ENCODE measurements at places on chromosomes 16 and 17. TPM values are rescaled to one million over a fixed set of nuclear protein-coding genes. Genes with fewer than 3 reads are reported as not detected.
A peak's percentile ranks its signal among the peaks of the same experiment; 100 is the strongest.

DNA sequence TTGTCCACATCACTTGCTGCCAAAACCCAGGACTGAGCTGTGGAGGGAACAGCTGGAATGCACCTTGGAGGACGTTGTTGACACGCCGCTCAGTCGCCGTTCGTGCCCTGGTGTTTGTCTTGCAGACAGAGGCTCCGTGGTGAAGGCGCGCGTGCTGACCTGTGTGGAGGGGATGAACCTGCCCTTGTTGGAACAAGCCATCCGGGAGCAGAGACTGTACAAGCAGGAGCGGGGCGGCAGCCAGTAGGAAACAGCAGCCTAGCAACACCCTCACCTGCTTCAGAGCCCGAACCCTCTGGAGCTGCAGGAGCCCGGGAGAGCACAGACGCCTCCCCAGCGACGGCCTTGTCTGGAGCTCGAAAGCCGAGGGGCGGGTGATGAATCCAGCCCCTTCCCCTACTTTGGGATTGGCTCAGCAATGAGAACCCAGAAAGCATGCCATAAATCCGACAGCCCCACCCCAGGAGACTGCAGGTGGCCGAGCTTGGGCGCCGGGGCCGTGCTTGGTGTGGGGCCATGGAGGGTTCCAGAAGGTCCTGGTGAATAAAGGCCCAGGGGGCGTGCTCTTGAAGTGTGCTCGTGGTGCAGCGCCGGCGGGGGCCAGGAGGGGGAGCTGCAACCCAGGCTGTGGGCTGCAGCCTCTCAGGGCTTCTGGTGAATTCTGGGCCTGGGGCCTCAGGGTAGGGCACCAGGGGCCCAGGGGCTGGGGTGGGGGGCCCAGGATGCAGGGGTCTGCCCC lies 470 bp upstream of the CDK3 start:
- peak; percentile 75 for DNase-seq

DNA sequence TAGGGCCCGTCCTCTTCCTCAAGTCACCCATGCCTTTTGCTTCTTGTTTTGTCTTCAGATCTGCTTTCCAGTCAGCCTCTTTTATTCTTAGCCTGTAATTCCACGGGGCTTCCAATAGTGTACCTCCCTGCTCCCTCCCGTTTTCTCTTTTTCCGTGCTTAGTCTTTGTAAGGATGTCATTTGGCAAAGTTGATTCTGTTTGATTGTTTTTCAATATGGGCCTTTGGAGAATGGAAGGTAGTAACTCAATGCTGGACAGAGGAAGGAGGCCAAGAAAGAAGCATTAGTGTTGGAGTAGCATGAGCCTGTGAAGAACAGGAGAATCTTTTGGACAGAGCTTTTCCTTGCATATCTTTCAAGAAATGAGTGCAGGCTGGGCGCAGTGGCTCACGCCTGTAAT lies 6.5 kb downstream of the WWP2 start:
- DNase-seq, result no peak

DNA sequence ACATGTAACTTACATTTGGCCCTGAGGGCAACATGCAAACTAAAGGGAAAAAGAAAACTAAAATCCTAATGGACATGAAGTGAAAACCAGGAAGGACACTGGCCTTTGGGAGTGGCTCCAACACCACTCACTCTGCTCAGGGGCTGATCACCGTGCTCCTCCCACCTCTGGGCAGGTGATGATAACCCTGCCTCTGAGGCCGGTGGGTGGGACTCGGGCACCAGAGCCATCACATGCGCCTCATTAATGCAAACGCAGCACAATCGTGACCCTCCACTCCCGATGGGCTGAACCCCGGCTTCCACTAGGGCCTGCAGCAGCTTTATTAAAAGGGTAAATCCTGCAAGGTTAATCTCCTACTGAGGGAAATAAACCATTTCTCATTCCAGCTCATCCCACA lies 4.7 kb downstream of the KLHDC4 start:
- no peak for DNase-seq

Gene KRT38
- not detected for total RNA-seq

GRCh38 chr16:69938981-69939820 lies 11.9 kb upstream of the CLEC18A start:
- DNase-seq, result peak; percentile 37

GRCh38 chr16:86494565-86495356 lies 15.6 kb upstream of the FOXF1 start:
- DNase-seq, result no peak

Gene NGFR
- total RNA-seq, result 0.20 TPM

GRCh38 chr17:8123695-8124349 lies at the start of gene HES7:
TSS of gene HES7 (minus strand) at chr17:8124106. CDS start at chr17:8124084, 22 bp downstream.
- DNase-seq, result no peak

- peak; percentile 84 for DNase-seq
Measured at GRCh38 chr17:30104575-30105339, 11.9 kb upstream of the NSRP1 start.

Gene PSMD3
- 138 TPM for total RNA-seq

DNA sequence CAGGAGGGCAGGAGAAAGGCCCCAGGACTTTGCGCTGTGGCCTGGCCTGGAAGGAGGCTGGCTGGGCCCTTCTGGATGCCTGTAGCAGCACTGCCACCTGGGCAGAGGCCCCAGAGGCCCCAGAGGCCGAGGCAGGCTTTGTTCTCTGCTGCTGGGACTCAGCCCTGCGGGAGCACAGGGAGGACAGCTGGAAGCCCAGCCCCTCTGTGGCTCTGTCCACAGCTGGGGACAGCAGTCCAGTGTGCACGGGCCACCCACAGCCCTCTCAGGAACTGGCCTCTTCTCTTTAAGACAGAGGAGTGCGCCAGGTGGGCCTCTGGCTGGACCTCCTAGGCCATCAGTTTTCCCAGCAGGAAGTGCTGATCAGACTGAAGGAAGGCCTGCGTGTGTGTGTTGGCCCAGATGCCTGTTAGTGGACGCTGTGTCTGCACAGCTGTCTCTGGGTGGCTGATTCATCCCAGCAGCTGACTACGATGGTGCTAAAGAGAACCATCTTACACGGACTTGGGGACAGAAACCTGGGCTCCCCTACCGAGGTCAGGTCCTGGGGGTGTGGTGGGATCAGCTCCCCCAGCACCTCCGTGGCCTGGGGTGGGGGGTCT lies 26.9 kb upstream of the ZNF750 start:
- no peak for DNase-seq

GRCh38 chr16:84692451-84693214 lies 7.2 kb upstream of the USP10 start:
- no peak for DNase-seq

DNA sequence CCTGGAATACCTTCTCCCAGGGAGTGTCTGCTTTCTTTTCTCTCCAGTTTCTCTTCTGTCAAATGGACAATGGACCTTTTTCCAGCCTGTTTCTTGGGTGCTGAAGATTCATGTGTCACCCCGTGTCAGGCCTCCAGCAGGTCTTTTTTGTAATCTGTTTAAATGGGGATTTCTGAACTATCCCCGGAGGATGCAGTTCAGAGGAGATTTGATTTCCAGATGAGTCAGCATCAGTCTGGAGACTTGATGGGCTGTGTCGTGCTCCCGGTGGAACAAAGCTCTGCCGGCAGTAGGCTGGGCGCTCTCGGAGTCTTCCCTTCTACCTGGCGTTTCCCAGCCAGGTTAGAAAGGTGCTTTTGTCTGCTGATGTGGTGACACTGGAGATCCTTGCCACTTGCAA lies 440.6 kb downstream of the HS3ST3B1 start:
- no peak for DNase-seq

DNA sequence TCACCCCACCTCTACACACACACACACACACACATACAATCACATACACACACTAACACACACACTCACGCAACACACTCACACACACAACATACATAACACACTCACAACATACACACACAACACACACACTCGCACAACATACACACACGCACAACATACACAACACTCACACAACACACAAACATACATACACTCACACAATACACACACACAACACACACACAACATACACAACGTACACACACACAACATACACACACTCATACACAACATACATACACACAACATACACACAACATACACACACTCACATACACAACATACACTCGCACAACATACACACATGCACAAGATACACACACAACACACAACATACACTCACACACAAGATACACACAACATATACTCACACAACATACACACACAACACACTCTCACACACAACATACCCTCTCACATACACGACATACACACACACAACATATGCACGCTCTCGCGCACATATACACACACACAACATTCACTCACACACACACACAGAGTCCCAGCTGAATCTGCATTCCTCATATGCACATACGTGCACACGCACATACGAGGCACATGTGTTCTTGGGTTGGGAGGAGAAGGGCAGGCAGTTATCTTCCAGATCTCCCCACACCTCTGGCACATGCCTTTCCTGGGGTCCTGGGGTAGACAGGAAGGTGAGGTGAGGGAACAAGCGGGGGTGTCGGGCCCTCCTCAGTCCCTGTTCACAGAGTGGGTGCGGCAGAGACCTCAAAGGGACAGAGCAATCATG lies 1.1 kb downstream of the ASGR2 start:
- no peak for DNase-seq

DNA sequence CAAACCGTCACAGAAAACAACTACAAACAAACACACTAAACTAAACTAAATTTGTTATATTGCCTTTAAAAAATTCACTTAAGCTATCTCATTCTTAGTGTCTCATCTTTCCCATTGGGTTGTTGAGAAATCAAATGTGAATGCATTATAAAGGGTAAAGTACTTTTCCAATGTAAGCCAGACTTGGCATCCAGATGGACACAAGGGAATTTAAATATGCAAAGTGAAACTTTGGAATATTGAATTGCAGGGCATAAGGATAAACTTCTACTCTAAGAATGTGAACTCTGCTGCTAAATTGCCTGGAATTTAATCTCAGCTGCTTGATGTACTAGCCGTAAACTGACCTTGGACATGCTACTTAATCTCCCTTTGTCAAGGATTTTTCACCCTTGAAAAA lies 1554.6 kb downstream of the CDH8 start:
- no peak for DNase-seq

DNA sequence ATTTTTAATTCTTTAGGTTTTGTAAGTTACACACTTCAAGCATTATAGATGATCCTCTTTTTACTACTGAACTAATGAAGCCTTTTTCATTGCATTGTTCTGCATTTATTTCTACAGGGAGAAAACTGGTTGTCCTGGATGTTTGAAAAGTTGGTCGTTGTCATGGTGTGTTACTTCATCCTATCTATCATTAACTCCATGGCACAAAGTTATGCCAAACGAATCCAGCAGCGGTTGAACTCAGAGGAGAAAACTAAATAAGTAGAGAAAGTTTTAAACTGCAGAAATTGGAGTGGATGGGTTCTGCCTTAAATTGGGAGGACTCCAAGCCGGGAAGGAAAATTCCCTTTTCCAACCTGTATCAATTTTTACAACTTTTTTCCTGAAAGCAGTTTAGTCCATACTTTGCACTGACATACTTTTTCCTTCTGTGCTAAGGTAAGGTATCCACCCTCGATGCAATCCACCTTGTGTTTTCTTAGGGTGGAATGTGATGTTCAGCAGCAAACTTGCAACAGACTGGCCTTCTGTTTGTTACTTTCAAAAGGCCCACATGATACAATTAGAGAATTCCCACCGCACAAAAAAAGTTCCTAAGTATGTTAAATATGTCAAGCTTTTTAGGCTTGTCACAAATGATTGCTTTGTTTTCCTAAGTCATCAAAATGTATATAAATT lies 53.0 kb downstream of the TUBD1 start:
- no peak for DNase-seq

GRCh38 chr17:44797802-44798201 lies 32.3 kb downstream of the GJC1 start:
- no peak for DNase-seq

Gene PRAC1
- not detected for total RNA-seq

Gene KRTAP9-4
- not detected for total RNA-seq

Gene ALDOA
- 1,292 TPM for total RNA-seq

GRCh38 chr17:55693254-55694216 lies 29.1 kb downstream of the TMEM100 start:
- DNase-seq, result no peak

Gene DPEP2
- 4.7 TPM for total RNA-seq

DNA sequence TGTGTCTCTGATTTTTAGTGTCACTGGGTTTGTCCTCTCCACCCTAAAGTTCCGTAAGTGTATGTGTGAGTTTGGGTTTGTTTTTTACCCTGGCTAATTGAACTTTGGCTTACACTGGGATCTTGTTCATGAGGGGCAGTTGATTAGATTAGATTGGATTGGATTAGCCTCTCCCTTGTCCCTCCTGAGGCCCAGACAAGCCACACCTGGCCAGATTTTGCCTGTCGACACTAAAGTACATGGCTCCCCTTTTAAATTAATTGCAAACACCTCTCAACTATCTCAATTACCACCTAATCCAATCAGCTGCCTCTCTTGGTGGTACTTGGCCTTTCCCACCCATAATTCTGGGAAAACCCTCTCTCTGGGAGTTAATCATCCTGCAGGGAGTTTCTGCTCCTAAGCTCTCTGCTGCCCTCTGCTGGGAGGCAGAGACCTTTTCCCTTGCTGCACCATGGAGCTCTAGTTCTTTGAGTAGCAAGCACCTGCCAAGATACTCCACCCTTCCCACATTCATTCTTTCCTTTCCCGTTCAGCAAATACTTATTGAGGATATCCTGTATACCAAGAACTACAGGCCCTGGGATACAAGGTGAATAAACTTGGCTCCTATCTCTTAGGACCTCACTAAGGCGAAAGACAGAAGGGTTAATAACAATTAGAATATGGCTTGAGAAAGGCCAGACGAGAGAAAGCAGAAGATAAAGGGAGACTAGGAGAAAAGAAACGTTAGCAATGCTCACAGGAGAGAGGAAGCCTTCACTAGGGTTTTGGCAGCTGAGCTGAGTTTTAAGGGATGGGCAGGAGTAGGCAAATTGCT lies 60.0 kb upstream of the MPHOSPH6 start:
- DNase-seq, result peak; percentile 67

GRCh38 chr17:74252211-74252610 lies 21.8 kb upstream of the DNAI2 start:
- DNase-seq, result no peak

Gene NPB
- total RNA-seq, result 0.23 TPM

- no peak for DNase-seq
Measured at GRCh38 chr16:67183284-67183626, 508 bp downstream of the MATCAP1 start.

Gene PNMT
- not detected for total RNA-seq

DNA sequence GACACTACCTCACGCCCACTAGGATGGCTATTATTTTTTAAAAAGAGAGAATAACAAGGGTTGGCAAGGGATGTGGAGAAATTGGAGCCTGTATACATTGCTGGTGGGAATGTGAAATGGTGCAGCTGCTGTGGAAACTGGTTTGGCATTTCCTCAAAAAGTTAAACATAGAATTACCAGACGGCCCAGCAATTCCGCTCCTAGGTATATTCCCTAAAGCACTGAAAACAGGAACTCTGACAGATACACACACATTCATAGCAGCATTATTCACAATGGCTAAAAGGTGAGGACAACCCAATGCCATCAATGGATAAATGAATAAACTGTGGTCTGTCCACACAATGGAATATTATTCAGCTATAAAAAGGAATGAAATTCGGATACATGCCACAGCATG lies 60.3 kb upstream of the CBX4 start:
- DNase-seq, result no peak

All from activated CD8-positive, alpha-beta memory T cell treated with anti-CD3 and anti-CD28 coated beads, Interleukin-2, amount 10 ng/mL, durations not matched to agents 7 days and 5 days (primary cell).